Natural killer cell treated with Interleukin-12 subunit alpha and Interleukin-12 subunit beta and Interleukin-15 and Interleukin-18, amount 100 ng/mL, for 72 hours (primary cell): ENCODE measurements at places on chromosomes 2 and 18. TPM values are rescaled to one million over a fixed set of nuclear protein-coding genes. Genes with fewer than 3 reads are reported as not detected.

ASB18 gene
- total RNA-seq: not detected

REG3G gene
- total RNA-seq: not detected

AFF3 gene
- total RNA-seq: 1.5 TPM

C1QL2 gene
- not detected for total RNA-seq

MLPH gene
- not detected for total RNA-seq

INPP4A gene
- 150 TPM for total RNA-seq

COLEC12 gene
- total RNA-seq: not detected

HJURP gene
- 76.6 TPM for total RNA-seq

ANKRD30B gene
- total RNA-seq: not detected

APLF gene
- 3.2 TPM for total RNA-seq

VAMP5 gene
- total RNA-seq: 30.5 TPM

CNDP1 gene
- not detected for total RNA-seq

ABCB11 gene
- total RNA-seq: not detected

LONRF2 gene
- total RNA-seq: not detected

VWC2L gene
- not detected for total RNA-seq

OTOF gene
- 0.57 TPM for total RNA-seq

BIN1 gene
- 35.9 TPM for total RNA-seq

PAIP2B gene
- 0.78 TPM for total RNA-seq

IL36G gene
- not detected for total RNA-seq

CUL3 gene
- total RNA-seq: 86.4 TPM

DPYSL5 gene
- not detected for total RNA-seq

DSC2 gene
- total RNA-seq: not detected

GPR39 gene
- not detected for total RNA-seq

LIPG gene
- total RNA-seq: not detected

IL1RL1 gene
- total RNA-seq: 36.3 TPM

PIEZO2 gene
- total RNA-seq: not detected

IL36A gene
- total RNA-seq: not detected

ZRANB3 gene
- total RNA-seq: 13.8 TPM

LINC00305 gene
- total RNA-seq: not detected

TUBA3D gene
- total RNA-seq: not detected

ARHGAP25 gene
- 170 TPM for total RNA-seq

CD302 gene
- 0.55 TPM for total RNA-seq

TCF23 gene
- not detected for total RNA-seq

REEP1 gene
- total RNA-seq: not detected

ZNF892 gene
- total RNA-seq: 4.4 TPM

MRPS9 gene
- total RNA-seq: 29.8 TPM

DES gene
- total RNA-seq: not detected

SLC4A3 gene
- not detected for total RNA-seq

NDC80 gene
- total RNA-seq: 52.3 TPM

ACKR3 gene
- total RNA-seq: not detected

RBFA gene
- 47.3 TPM for total RNA-seq

CCBE1 gene
- total RNA-seq: not detected

SMYD1 gene
- not detected for total RNA-seq

TDRD15 gene
- 0.07 TPM for total RNA-seq

FIGN gene
- not detected for total RNA-seq

MBOAT2 gene
- total RNA-seq: 8.0 TPM

ZBTB7C gene
- not detected for total RNA-seq

LRATD1 gene
- not detected for total RNA-seq

LGALSL gene
- total RNA-seq: 0.31 TPM

ACMSD gene
- not detected for total RNA-seq

ARHGAP28 gene
- total RNA-seq: not detected

MYOM1 gene
- total RNA-seq: 0.98 TPM

ARHGEF33 gene
- not detected for total RNA-seq

COL4A3 gene
- 0.22 TPM for total RNA-seq

CCDC178 gene
- not detected for total RNA-seq

FOXD4L1 gene
- total RNA-seq: 0.17 TPM

PASK gene
- total RNA-seq: 69.5 TPM

STARD6 gene
- not detected for total RNA-seq

PLGLB1 gene
- total RNA-seq: 2.4 TPM
